ENCODE measurements at places on chromosomes 6 and 20.

DNA sequence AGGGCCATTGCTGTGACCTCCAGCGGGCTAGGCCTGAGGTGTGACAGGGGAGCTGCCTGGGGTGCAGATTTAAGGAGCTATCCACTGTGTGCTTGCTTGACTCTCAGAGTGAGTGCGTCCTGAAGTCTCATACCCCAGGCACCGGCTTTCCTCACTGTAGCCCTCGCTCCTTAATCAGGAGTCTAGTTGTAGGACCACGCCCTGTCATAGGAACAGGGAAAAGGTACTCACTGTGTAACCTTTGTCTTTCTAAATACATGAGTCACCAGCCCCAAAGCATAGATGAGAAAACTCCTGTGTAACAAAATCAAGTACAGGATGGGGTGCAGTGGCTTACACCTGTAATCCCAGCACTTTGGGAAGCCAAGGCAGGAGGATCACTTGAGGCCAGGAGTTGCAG is 141.7 kb downstream of the TMEM242 start:
- DNase-seq: no peak

GRCh38 chr6:2439082-2439481 is 193.7 kb upstream of the GMDS start:
- no peak for DNase-seq

GRCh38 chr20:59808729-59809381 is 124.6 kb downstream of the SYCP2 start:
- DNase-seq: peak; percentile 91

- no peak for DNase-seq
These were observed 25.4 kb upstream of the CST3 start for GRCh38 chr20:23663180-23663579.

GRCh38 chr20:1790386-1790785 is 104.8 kb upstream of the SIRPA start:
- no peak for DNase-seq

DNA sequence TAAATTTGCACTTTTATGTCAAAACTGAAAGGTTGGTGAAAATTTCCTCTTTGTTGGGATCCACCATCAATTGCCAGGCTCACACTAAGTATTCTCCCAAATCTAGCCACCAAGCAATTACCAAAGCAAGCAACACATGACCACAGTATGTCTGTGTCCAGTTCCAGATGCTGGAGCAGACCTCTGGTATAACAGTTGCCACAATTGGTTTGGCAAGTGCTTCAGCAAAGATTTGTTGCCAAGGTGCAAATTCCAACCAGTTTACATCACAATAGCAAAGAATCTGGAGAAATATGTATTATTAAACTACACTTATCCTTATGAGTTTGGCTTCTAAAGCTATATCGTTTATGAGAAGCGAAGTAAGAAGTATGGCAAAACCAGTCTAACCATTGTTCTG is 6.4 kb downstream of the GTF2H5 start:
- no peak for DNase-seq

- no peak for DNase-seq
These were observed 42.1 kb downstream of the SPACA1 start for GRCh38 chr6:88089708-88090107.

- DNase-seq: no peak
These were observed at the start of gene JPH2 for GRCh38 chr20:44187054-44187771. TSS of gene JPH2 (minus strand) at chr20:44187188. CDS start at chr20:44186705, 483 bp downstream.

DNA sequence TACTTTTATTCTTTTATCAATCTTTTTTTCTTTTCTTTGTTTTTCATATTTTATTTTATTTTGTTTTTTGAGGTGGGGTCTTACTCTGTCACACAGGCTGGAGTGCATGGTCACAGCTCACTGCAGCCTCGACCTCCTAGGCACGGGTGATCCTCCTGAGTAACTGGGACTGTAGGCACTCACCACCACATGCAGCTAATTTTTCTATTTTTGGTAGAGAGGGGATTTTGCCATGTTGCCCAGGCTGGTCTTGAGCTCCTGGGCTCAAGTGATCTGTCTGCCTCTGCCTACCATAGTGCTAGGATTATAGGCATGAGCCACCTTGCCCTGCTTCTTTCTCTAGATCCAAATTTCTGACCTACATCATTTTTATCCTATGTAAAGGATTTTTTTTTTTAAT is 153.2 kb downstream of the CDKAL1 start:
- DNase-seq: no peak

DNA sequence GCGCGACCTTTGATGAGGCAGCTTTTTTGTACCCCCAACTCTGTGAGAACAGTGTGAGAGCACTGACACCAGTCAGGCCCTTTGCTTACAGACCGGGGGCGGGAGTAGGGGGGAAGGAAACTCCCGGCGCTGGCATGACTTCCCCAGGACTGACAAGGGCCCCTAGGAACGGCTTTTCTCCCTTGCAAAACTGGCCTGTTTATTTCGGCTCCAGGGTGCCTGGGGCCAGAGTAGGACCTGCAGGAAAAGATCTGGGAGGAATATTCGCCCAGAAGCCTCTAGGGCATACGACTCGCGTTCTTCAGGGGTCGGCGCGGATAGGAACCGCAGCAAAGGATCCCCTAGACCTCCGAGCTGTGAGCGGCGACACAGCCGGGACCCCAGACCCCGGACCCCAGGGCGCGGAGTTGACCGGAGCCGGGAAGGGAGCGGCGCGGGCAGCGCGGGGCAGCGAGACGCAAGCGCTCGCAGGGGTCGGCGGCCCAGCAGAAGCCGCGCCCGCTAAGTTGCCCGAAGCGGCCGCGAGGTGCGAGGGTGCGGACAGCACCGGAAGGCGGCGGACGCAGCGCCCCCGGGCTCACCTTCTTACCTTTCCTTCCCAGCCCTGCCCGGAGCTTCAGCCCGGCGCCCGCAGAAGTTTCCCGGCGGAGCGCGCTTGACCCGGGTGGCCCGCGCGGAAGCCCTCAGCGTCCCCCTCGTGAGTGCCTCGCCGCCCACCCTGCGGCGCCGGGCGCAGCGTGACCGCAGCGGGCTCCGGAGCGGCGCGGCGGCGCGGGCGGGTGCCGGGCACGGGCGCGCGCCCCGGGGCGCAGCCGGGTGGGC is at the start of gene POPDC3:
Gene POPDC3, minus strand, starts transcription at position 771 of the 822 bp plus-strand sequence. CDS start 18,105 bp downstream, outside the sequence.
- no peak for DNase-seq

- DNase-seq: no peak
These were observed 114.3 kb upstream of the DST start for GRCh38 chr6:56756791-56757587.

GRCh38 chr6:154236646-154237301 is 119.8 kb downstream of the IPCEF1 start:
- no peak for DNase-seq

GRCh38 chr20:40508821-40509220 is 180.2 kb downstream of the MAFB start:
- no peak for DNase-seq

DNA sequence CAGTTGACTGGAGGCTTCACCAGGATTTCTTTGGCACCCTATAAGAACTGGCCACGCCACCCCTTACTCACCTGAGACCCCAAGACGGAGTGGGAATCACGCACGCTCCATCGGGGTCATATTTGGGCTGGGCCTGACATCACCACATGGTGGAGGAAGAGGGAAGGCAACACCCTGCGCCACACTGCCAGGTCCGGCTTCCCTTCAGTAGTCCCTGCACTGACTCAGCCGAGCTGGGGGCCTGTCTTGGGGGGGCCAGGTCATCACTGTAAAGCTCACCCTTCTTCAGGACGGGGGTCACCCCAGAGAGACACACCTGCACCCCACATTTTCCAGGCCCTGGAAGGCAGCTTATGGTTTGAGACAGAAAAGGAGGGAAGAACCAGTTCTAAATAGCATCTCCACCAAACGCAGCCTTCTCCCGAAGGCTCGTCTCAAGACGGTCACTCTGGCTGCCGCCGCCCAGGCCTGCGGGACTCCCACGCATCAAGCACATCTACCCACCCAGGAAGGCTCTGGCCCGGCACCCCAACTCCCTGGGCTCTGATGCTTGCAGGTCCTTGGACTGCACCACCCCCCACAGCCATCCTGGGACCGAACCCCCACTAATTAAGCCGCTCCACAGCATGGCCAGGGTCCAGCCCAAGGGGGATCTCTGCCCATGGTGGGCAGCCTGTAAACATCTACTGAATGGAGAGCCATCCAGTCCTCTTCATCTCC is 51.8 kb downstream of the GINS1 start:
- DNase-seq: no peak

DNA sequence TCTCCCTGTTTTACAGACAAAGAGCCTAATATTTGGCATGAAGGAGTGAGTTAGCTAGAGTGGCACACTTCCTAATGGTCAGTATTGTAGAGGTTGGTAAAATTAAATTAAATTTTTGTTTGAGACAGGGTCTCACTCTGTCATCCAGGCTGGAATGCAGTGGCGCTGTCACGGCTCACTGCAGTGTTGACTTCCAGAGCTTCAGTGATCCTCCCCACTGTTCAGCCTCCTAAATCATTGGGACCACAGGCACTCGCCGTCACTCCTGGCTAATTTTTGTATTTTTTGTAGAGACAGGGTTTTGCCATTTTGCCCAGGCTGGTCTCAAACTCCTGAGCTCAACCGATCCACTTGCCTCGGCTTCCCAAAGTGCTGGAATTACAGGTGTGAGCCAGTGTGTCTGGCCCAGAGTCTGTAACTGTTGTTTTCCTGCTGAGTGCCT is 70.9 kb downstream of the SCAND1 start:
- no peak for DNase-seq

DNA sequence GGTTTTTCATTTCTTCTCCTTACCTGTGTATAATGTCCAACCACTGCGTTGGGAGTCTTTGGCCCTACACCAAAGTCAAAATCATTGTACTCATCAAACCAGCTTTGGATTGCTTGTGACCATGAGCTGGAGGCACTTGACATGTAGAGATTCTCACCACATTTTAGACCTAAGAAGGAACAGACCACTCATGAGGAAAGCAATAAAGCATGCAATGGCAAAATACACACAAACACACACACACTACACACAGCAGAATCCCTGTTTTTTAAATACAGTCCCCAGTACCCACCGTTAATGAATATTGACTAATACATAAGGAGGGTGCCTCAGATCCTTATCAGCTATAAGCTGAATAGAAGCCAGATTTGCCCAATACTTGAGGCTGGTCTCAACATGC is 10.5 kb downstream of the CRISP3 start:
- DNase-seq: no peak

GRCh38 chr20:63635431-63636141 is 8.7 kb upstream of the GMEB2 start:
- DNase-seq: no peak

- no peak for DNase-seq
These were observed 56.9 kb downstream of the JPH2 start for GRCh38 chr20:44129911-44130718.

DNA sequence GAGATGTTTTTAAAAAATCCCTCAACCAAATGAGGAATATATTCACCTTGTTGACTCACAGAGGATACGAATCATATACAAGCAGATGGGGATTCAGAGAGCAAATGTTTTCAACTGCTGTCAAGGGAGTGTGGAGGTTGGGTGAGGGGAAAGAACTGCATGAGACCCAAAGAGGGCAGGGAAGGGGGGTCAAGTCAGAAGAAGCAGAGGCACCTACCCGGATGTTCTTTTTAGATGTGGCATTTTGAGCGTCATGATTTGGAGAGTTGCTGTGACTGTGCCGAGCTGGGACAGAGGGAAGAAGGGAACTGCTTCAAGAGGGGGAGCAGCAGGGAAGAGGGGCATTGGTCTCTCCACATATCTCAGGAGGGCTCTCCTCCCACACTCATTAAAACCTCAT is 191.3 kb upstream of the PROKR2 start:
- DNase-seq: no peak

DNA sequence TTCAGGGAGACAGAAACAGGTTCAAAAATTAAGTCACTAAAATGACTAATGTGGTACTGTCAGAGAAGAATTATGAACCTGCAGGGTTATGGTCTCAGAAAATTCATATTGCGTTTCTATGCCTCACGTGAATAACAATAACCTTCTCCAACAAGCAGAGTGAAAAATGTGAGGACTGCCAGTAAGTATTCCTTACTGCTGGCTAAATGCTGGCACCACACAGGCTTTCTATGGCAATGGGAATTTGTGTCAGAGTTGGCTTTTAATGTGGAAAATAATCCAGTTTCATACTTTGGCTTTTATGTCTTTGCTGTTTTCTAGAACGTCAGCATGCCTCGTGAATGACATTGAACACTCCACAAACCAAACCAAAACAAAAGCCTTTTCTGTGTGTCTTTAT is 656.0 kb downstream of the KIF16B start:
- DNase-seq: no peak

GRCh38 chr6:157952861-157953351 is 28.8 kb upstream of the SYNJ2 start:
- no peak for DNase-seq

GRCh38 chr6:170286934-170287265 is 4.0 kb downstream of the DLL1 start:
- DNase-seq: no peak

- DNase-seq: no peak
These were observed 76.6 kb upstream of the DOK5 start for GRCh38 chr20:54398814-54399213.

DNA sequence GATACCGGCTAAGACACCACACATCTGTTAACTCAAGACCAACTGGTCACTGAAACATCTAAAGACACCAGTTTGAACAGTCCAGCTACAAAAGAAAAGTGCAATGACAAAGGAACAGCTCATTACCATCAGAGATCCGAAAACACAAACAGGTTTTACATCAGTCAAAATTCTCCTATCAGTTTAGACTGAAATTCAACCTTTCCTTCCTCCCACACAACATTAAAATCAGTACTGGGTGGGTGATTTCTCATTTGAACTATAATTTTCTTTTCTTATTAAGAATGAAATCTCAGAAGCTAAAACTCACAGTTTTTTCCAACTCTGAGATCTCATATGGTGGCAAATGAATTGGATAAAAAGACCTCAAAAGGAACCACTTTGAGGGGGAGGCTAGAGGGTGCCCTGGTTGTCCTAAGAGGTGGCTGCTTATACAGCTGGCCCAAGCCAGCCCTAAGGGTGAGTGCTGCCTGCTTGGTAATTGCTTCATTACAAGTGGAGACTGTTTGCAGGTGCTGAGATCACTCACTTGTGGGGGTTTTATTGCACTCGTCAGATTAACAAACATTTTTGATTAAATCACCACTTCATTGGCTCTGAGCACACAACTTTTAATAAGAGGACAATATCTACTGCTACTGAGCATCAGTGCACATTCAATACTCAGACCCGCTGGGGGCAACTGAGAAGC is 4.3 kb downstream of the CCDC167 start:
- no peak for DNase-seq

All from vagina (tissue), 2 donors.